Hepatocyte (in vitro differentiated cells): ENCODE measurements at places on chromosomes 7 and 10.

- no peaks in the 10 kb centered on the region for H3K27me3 ChIP-seq
- no peaks in the 10 kb centered on the region for H3K36me3 ChIP-seq
- DNase-seq: no peak
- no peak overlapping the region for H3K27ac ChIP-seq
- no peaks in the 10 kb centered on the region for H3K4me1 ChIP-seq
Measured at GRCh38 chr7:48742079-48742798, 182.1 kb upstream of the CDC14C start.

DNA sequence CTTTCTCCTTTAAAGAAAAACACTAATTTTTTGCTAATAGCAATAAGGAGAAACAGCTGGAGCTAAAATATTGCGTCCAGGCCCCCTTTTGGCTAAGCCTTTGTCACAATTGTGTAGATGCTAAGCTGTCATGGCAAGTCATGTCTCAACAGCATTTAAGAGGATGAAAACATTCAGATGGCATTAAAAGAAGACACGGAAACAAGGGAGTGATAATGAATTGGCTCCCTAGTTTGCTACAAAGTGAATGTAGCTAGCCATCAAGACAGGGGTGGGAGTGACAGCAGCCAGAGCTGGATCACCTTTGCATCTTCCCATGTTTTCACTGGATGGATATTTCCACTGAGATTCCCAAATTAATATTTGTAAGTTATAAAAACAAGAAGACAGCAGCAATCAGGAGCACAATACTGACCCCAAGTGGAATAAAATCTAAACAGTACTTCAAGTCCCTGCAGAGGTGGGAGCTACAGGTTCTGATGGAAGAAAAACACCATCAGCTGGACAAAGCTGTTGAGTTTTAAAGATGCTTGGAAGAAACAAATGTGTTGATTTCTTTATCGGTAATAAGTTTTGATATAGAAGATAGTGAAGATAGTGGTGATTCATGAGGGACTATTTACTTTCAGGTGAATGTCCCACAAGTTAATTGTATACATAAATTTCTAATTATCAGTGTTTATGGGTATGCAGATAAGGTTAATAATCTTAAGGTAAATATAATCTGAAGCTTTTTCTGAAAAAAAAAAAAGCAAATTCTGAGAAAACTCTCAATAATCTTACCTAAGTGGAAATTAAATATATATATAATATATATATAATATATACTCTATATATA, 129.4 kb downstream of the SLC16A9 start:
- no peaks in the 10 kb centered on the region for H3K4me1 ChIP-seq
- H3K36me3 ChIP-seq: no peaks in the 10 kb centered on the region
- H3K4me3 ChIP-seq: no peak overlapping the region
- no peaks in the 10 kb centered on the region for H3K27me3 ChIP-seq

DNA sequence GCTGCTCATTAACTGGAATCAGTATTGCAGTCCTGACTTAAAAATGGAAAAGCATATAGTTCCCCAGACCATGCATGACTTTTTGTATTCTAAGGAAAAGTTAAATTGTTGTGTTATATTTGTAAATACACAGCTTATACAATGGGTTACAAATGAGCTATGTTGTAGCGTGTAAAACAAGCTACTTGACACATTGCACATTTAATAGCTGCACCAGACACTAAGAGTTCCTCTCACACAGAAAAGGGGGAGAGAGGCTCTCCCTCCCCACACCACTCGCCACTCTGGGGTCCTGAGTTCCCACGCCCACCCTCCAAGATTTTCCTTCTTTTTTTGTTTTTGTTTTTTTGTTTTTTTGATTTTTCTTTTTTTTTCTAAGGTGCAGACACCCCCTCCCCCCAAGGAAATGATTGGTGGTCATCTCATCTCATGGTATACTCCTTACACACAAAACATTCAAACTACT, 6.3 kb downstream of the KLF6 start:
- DNase-seq: no peak
- H3K4me1 ChIP-seq: peaks cover 37% of the 10 kb centered on the region
- peak overlapping the region; percentile 77 for H3K27ac ChIP-seq
- H3K36me3 ChIP-seq: peaks cover 15% of the 10 kb centered on the region
- H3K4me3 ChIP-seq: no peak overlapping the region

DNA sequence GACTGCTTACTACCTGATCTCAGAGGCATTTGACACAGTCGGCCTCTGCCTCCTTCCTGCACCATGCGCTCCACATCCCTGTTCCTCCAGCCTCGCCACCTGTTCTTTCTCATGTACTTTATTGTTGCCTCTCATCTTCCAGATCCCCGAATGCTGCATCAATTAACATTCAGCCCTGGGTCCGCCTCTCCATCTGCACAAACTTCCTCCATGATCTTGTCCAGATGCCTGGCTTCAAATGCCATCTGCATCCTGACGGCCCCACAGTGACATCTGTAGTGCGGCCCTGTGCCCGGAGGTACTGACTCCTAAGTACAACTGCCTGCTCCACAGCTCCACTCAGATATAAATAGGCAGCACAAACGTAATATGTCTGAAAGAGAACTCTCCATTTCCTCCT, 51.2 kb upstream of the STK17A start:
- H3K36me3 ChIP-seq: no peaks in the 10 kb centered on the region
- no peak overlapping the region for H3K27ac ChIP-seq
- H3K4me1 ChIP-seq: peaks cover 12% of the 10 kb centered on the region
- no peak for DNase-seq

DNA sequence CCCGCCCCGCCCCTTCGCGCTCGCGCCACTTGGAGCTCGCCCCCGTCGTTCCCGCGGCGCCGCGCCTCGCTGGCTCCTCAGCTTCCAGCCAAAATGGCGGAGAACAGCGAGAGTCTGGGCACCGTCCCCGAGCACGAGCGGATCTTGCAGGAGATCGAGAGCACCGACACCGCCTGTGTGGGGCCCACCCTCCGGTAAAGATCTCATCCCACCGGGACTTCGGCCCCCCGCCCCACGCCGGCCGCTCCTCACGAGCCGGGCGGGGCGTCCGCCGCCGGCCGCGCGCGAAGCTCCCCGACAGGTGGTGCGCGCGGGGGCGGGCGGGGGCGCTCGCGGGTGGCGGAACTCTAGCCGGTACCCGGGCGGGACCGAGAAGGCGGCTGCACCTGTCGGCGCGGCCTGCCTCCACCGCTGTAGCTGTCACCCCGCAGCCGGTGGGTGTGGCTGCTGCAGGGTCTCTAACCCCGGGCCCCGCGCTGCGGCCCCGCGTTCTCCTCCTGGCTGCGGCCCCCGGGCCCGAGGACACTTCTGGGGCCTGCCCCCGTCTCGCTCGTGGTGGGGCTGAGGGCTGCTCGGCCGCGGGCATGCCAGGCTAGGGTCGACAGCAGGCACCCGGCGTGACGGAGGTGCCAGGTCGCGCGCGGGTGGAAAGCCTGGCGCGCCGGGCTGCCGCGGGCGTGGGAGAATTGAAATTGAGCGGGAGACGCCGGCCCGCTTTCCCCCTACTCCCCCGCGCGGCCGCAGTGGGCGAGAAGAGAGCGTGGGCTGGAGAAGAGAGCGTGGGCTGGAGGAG, at the start of gene EXOC6:
Gene EXOC6 (plus strand): TSS at position 80 of the 793 bp plus-strand sequence. CDS start 14 bp downstream, at position 94.
- H3K36me3 ChIP-seq: no peaks in the 10 kb centered on the region
- H3K27ac ChIP-seq: peak within 1 kb of the TSS; percentile 94
- H3K27me3 ChIP-seq: no peaks in the 10 kb centered on the region
- no peaks in the 10 kb centered on the region for H3K4me1 ChIP-seq
- peak within 1 kb of the TSS; percentile 98 for H3K4me3 ChIP-seq

DNA sequence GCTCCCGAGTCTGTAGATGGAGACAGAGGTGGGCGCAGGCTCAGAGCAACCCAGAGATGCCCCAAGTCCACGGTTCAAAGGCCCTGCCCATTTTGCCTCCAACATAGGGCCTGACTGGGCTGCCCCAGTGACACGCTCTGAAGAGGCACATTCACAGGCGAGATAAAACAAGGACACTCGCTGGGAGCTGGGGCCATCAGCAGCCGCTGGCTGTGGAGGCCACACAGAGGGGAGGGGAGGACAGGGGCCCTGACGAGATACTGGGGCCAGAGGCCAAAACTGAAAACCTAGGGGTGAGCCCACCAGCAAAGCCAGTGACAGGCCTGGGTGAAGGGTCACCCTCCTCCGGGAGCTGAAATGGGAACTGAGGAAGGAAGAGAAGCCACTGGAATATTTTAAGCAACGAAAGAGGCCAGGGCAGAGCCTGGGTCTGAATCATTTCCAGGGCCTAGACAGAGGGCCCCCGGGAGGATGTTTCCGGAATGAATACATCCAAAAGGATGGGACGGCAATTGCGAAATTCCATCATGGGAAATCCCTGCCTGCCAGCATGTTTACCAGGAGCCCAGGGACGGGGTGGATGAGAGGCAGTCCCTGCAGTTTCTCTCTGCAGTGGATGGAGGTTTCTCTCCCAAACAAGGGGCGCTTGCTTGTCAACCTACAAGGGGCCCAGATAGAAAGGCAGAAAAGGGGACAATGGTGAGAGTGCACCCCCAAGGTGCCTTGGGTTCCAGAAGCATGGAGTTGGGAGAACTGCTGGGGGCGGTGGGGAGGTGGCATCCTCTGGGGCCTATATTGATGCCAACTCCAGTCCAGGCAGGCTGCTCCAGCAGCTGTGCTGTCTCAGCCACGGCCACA, 29.0 kb upstream of the HSPA12A start:
- no peaks in the 10 kb centered on the region for H3K36me3 ChIP-seq
- H3K4me3 ChIP-seq: no peak overlapping the region
- H3K27me3 ChIP-seq: no peaks in the 10 kb centered on the region
- H3K4me1 ChIP-seq: peaks cover 12% of the 10 kb centered on the region
- peak; percentile 72 for DNase-seq

DNA sequence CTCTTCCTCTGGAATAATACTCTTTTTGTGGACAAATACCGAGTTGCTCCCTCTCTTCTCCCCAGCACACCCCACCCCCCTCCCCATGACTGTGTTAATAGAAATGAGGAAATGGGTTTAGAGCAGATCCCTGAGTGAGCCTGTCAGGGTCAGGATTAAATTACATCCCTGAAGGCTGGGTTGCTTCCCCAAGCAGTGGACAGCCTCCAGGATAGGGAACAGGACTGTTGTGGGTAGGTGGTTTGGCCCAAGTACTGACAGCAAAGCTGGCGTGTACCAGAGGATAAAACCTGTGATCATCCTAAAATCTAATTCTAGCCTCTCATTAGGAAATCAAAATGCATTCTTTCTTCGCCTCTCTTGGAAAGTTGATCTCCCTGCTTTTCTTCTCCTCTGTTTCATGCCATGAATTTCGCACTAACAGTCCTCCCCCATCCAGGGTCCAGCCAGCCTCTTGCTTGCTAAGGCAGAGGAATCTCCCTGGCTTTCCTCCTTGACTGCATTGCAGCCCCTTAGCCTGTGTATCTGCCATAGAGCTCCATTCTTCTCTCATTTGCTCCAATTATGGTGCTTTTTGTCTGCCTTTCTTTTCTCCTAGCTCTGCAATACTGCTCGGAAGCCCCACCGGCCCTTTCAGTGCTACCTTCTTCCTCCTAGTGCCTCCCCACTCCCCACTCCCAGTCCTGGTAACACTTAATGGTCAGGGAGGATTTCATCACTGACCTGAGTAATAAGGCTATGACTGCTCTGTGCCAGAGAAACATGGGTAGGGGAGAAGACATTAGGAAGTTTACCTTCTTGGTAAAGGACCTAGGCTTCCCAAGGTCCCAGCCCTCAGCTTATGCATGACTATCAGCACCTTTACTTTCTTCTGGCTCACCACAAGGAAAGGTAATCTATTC, 8.4 kb downstream of the LRRC4 start:
- peaks cover 15% of the 10 kb centered on the region for H3K4me1 ChIP-seq
- H3K27me3 ChIP-seq: no peaks in the 10 kb centered on the region
- no peak overlapping the region for H3K27ac ChIP-seq
- no peak for DNase-seq
- H3K4me3 ChIP-seq: no peak overlapping the region
